H1 (cell line): ENCODE measurements at places on chromosomes 7 and 10. TPM values are rescaled to one million over a fixed set of nuclear protein-coding genes. Genes with fewer than 3 reads are reported as not detected.

The CALCR gene
- total RNA-seq = 3.0 and 3.6 TPM in 2 replicates

The SLC26A3 gene
- not detected in 2 replicates for total RNA-seq

The C1QL3 gene
- total RNA-seq = 1.0 and 1.3 TPM in 2 replicates

The SLC4A2 gene
- total RNA-seq = 147 and 148 TPM in 2 replicates

The PILRB gene
- total RNA-seq = 32.2 and 34.4 TPM in 2 replicates

The SFTPD gene
- total RNA-seq = 0.54 and 1.1 TPM in 2 replicates

The CDC14C gene
- total RNA-seq = not detected in 2 replicates

The SMKR1 gene
- 0.39 and 1.2 TPM in 2 replicates for total RNA-seq

The DRGX gene
- total RNA-seq = not detected in 2 replicates

The OR9A4 gene
- total RNA-seq = not detected in 2 replicates

The PCLO gene
- 3.2 and 3.7 TPM in 2 replicates for total RNA-seq

The EMX2 gene
- not detected in 2 replicates for total RNA-seq

The RELN gene
- 0.02 and 0.07 TPM in 2 replicates for total RNA-seq
